ENCODE measurements at places on chromosomes 11 and 22.
A peak's percentile ranks its signal among the peaks of the same experiment; 100 is the strongest.

DNA sequence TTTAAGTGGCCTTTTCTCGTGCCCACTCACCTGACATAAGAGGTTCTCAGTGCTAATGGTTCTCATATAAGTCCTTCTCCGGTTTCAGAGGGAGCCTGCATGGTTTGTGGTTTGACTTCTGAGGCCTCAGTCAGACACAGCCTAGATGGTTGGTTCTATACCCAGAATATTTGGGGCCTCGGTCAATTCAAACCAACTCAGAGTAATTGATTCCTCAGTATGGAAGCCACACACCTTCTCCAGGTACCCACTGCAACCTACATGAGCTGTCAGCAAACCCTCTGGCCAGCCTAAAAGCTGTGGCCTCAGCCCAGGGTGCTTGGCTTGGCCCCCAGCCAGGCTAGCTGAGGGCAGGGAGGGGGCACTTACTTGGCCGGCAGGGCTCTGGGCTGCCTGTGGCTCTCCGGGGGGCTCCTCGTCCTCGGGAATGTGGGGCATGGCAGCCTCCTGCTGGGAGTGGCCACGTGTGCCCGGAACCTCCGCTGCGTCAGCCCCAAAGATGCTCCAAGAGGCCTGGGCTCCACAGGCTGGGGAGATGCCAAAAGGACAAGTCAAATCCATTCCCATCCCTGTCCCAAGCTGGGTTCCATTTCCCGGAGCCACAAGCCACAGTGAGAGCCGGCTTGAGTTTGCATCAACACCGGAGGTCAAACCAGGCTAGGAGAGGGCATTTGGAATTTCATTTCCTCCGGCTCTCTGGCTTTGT is 41.7 kb downstream of the IRAG1 start:
- no peak for DNase-seq

DNA sequence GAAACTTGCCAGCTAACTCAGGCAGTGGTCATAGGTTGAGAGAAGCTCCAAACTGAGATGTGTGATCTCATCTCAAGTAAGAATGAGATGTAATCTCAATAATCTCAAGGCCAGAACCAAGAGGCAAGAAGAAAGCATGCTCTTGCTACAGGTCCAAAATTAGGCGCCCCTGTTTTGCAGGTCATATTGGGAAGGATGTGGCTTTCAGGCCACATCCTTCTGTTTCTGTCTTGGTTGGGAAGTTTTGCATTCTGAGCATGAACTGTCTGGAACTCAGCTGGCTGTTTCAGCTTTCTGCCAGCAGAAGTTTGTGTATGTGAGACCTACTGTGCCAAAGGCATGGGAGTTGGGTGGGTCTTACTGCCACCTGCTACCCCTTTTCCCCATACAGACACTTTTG is 67.5 kb upstream of the MS4A8 start:
- DNase-seq, result no peak

- no peak for DNase-seq
Measured at GRCh38 chr11:125263268-125263790, 98.8 kb downstream of the PKNOX2 start.

GRCh38 chr11:30914143-30914762 is 328.1 kb upstream of the MPPED2 start:
- no peak for DNase-seq

DNA sequence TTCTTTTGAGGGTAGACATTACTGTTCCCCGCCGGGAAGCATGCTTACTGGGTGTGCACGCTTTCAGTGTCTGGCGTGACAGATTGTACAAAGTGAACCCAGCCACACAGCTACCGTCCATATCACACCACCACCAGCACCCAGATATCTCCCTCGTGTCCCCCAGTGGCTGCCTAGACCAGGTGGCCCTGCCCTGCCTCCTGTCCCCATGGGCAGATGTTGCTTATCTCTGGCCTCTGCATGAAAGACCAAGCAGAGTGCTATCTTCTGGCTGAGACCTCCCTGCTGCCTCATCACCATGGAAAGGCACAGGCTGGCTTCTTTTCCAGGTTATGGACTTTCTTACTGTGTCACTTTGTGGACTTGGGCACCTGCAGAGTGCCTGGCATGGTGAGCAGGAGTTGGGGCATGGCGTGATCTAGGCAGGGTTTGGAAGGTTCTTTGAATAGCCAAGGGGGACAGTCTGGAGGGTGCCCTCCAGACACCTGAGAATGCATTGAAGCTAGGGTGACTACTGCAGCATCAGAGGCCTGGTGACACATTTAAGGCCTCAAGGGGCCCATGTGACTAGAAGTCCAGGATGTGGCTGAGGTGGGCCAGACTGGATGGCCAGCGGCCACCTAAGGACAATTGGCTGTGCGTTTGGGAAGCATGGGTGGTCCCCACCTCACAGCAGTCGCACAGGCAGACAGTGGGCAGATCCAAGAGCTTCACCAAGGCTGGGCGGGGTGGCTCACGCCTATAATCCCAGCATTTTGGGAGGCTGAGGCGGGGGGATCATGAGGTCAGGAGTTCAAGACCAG is 4.7 kb downstream of the TANGO2 start:
- no peak for DNase-seq

DNA sequence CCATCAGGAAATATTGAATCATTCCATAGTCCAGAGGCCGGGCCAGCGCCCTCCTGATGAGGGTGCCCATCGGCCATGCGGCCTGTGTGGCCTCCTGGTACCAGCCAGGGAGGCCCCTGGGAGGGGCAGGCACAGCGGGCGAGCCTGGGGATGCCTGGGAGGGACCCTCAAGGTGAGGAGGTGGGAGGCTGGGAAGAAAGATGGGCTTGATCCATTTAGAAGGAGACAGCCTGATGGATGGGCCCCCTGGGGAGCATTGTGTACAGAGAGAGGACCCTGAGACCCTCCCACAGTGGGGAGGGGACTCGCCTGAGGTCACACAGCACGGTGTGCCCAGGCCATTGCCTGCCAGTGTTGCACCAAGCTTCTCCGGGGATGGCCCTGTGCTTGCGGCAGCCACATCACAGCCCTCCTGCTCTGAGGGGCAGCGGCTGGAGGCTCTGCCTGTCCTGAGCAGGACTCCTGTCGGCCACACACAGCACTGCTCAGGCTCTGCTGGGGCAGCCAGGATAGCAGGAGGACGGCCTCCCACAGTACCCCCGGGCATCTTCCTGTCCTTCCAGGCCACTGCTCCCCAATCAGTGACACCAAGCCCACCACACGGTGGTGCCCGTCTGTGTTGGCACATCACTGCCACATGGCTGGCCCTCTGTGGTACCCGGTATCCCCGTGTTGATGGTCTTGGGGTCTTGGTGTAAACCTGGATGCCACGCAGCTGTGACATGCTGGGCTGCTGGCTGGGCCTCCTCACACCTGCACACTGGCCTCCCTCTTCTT is 290.0 kb downstream of the TBC1D22A start:
- DNase-seq, result no peak

GRCh38 chr22:28973352-28973751 is 88.3 kb downstream of the C22orf31 start:
- no peak for DNase-seq

- DNase-seq, result peak; percentile 21
Measured at GRCh38 chr11:66068923-66069714, 953 bp upstream of the PACS1 start.

- no peak for DNase-seq
Measured at GRCh38 chr11:116070520-116070919, 566.3 kb upstream of the CADM1 start.

- peak; percentile 14 for DNase-seq
Measured at GRCh38 chr11:6655020-6655789, 404 bp downstream of the DCHS1 start.

- DNase-seq, result no peak
Measured at GRCh38 chr11:124415356-124415923, 9.2 kb downstream of the OR8B4 start.

DNA sequence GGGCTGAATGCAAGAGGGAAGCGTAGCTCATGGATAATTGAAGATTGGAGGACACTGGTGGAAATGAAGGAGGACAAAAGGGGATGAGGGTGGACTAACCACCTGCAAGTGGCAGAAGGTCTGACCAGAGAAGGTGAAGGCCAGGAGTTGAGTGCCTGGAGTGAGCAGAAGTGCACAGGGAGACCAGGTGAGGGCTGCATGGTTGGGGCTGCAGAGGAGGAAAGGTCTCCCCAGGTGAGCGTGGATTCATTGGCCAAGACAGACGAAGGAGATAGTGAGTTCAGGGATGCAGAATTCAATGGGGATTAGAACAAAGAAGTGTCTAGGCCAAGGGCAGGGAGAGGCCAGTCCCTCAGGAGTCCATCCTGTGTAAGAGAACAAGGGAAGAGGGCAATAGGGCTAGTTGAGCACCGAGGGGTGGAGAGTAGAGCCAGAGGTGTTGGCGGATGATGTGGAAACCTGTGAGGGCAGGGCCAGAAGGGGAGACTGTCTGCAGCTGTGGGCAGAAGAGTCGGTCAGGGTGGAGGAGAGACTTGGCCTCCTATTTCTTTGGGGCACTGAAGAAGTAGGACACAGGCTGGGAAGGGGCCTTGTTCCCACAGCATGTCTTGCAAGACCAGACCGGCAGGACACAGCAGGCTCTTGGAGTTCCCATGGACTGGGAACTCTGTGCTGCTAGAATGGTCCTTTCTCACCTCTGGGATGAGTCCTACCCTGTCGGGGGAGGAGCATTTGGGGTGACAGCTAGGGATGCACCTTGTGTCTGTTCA is 6.7 kb downstream of the TRIM29 start:
- no peak for DNase-seq

- DNase-seq, result no peak
Measured at GRCh38 chr11:20518323-20518834, 81.0 kb upstream of the SLC6A5 start.

GRCh38 chr11:123334925-123335324 is 95.1 kb upstream of the GRAMD1B start:
- no peak for DNase-seq

GRCh38 chr22:29396126-29396525 is 7.8 kb upstream of the AP1B1 start:
- no peak for DNase-seq

- no peak for DNase-seq
Measured at GRCh38 chr22:33605666-33606065, 314.6 kb downstream of the LARGE1 start.

DNA sequence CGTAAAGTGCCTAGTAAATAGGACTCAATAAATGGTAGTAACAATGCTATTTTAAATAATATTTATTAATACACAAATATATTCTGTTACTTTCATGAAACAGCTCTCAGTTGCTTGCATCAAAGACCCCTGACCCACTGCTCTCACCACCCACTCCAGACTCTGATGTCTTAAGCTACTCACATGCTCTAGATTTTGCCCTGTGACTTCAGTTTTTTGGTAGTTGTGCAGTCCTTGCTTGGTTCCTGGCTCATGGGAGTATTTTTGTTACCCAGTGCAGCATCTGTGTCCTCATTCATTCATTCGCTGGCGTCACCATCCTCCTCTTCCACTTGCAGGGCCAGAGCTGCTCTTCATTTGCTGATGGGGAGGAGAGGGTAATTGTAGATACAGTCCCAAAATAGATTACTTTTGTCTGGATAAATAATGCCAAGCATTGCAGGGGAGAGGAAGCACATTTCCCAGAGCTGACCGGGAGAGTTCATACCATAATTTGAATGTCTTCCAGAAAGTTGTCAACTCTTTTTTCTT is 12.7 kb downstream of the MRPL48 start:
- no peak for DNase-seq

DNA sequence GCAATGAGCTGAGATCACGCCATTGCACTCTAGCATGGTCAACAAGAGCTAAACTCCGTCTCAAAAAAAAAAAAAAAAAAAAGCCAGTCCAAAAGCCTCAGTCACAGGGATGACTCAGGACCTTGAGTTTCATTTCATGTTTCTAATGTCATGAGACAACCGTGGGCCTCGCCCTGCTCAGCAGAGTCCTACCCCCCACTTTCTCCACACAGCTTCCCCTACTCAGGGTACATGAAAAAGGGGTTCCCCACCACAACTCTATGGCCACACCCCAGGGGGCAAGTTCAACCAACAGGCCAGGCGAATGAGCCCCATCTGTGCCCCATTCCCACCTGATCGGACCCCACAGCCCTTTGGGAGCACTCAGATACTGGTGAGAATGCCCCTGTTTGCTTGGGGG is 24.3 kb upstream of the ADA2 start:
- no peak for DNase-seq

Measured in activated CD8-positive, alpha-beta memory T cell treated with anti-CD3 and anti-CD28 coated beads for 1 hour (primary cell).